Stimulated activated CD4-positive, alpha-beta T cell treated with anti-CD3 and anti-CD28 coated beads, TNF-alpha, amount 100 ng/mL, for 24 hours (primary cell): ENCODE measurements at places on chromosomes 3 and 15.

DNA sequence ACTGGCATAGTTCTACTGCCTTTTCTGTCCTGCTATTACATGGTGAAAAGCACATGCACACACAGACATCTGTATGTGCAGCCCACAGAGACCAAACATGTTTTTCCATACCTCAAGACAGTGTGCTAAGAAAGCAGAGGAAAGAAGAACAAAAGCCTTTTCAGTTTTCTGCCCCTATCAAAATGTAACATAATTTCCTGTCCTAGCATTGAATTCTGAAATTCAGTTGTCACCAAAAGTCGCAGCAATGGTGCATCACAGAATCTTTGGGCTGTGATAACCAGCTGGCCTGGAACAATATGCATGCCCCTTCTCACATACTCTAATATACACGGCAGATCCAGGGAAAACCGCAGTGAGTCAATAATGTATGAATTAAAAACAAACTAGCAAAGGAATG, 153.8 kb upstream of the RAP2B start:
- no peak for DNase-seq

DNA sequence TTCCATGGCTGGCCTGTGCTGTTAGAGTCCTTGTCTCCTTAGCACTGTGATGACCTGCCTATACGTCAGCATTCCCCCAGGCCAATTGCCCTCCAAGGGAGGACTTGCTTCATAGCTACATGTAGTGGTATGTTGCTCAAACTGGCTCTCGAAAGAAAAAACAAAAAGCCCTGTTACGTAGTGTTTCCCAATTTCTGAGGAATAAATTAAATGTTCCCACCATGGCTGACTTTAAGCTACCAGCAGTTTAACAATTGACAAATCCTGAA, 54.6 kb downstream of the WNT7A start:
- DNase-seq = no peak

- no peak for DNase-seq
Observed at GRCh38 chr3:11734-12133, 184.8 kb upstream of the CHL1 start.

DNA sequence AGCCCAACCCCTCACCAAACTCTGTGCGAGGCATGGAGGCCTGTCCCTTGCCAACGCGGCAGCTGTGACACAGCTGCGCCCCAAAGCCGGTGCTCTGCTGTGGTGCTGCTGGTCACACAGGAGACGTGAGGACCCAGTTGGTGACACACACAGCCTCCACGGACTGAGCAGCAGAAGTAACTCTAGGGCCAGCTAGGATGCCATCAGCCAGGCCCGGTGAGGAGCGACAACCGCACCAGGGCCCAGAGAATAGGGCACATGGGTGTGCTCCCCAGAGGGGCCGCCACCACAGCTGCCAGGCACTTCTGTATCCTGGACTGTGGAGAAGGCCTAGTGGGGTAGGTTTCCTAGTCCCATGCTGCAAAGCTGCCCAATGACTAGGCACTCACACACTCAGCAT, 10.7 kb downstream of the ZXDC start:
- DNase-seq = no peak

- no peak for DNase-seq
Observed at GRCh38 chr15:90819850-90820249, 48.5 kb upstream of the FURIN start.

- no peak for DNase-seq
Observed at GRCh38 chr3:67605377-67605776, 49.0 kb downstream of the SUCLG2 start.

GRCh38 chr3:90145094-90145860, 1037.9 kb downstream of the EPHA3 start:
- no peak for DNase-seq

DNA sequence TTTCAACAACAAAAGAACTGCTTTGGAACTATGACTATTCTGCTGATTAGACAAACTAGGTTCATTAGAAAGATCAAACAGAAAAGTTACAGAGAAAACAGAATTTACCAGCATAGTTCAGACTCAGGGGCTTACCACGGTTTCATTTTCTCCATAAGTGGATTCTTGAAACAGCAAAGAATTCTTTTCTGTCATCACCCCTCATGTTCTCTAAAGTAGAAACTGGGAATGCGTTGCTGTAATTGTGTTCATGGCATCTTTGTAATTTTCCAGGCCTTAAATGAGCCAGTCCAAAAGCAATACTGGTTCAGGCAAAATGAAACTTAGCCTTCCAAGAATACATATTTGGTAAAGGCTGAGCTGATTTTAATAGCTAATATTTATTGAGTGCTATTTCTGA, 287.8 kb downstream of the CHL1 start:
- no peak for DNase-seq

DNA sequence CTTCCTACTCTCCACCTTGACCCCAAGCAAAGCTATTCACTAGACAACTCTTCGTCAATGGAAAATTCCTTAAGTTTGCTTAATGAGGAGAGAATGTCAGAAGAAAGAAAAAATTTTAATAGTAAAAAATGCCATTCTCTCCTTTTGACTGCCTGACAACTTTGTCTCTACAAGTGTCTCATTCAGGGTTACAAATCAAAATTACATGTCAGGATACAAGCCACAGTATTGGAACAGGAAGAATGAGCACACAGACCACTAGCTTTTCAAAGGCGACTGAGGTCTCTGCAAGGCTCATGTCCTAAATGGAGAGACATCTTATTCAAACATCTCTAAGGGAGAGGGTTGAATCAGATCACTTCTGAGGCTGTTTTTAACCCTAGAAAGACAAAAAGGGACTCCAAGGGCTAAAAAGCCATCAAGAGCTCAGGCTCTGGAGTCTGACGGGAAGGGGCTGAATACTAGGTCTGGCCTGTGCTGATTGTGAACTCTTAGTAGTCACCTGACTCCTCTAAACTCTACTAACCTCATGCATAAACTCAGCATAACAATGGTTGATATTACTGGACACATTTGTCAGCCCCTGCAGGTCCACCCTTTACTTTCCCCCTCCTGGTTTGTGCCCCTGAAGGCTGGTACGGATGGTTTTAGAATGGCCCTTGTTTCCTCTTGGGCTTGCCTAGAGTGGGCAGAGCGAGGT, 12.8 kb upstream of the MEIS2 start:
- no peak for DNase-seq

GRCh38 chr3:170419557-170420087, 954 bp downstream of the CLDN11 start:
- no peak for DNase-seq

DNA sequence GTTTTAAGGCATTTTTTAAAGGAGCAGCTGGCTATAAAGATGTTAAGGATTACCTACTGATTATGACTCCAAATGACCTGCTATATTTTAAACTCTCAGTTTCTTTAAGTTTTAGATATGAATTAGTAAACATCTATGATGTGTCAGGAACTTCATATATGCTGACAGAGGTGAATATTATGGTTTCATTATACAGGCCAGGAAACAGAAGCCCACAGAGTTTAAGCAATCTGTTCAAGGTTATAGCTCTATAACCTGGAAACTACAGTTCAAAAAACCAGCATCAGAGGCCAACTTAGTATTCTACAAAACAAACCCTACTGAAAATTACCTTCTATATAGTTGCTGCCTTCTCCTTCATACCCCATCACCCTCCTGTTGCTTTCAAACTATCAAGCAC, 17.4 kb downstream of the PLSCR4 start:
- no peak for DNase-seq
